Endothelial cell of umbilical vein (primary cell): ENCODE measurements at places on chromosomes 3 and 15. TPM values are rescaled to one million over a fixed set of nuclear protein-coding genes. Genes with fewer than 3 reads are reported as not detected.

DNA sequence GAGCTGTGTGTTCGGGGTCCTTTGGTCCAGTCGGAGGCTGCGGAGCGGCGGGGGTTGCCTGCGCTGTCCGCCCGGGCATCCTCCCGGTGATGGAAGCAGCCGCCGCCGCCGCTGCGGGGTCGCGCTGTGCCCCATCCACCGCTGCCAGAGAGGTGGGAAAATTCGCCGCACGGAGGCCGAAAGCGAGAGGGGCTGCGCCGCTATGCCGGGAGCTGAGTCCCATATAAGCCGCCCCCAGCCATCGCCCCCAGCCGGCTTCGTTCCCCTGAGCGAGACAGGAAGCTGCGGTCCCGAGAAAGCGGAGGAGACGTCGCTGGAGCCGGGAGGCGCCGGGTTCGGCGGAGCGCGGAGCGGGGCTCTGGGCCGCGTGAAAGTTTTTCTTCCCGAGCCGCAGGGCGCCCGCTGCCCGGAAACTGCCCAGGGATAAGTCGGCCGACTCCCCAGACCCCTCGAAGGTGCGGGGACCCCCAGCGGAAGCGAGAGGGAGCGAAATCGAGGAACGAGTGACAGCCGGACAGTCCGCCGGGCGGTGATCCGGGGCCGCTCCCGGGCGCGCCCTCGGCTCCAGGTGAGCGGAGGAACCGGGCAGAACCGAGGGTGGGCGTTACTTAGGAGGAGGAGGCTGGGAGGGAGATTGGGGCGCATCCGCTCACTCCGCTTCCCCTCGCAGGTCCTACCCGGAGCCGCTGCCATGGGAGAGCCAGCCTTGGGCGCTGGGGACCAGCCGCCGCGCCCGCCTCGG is 574 bp downstream of the CHST2 start:
- peak; percentile 19 for DNase-seq

GRCh38 chr3:160454995-160455394 is 5.4 kb upstream of the TRIM59 start:
- DNase-seq = no peak

DNA sequence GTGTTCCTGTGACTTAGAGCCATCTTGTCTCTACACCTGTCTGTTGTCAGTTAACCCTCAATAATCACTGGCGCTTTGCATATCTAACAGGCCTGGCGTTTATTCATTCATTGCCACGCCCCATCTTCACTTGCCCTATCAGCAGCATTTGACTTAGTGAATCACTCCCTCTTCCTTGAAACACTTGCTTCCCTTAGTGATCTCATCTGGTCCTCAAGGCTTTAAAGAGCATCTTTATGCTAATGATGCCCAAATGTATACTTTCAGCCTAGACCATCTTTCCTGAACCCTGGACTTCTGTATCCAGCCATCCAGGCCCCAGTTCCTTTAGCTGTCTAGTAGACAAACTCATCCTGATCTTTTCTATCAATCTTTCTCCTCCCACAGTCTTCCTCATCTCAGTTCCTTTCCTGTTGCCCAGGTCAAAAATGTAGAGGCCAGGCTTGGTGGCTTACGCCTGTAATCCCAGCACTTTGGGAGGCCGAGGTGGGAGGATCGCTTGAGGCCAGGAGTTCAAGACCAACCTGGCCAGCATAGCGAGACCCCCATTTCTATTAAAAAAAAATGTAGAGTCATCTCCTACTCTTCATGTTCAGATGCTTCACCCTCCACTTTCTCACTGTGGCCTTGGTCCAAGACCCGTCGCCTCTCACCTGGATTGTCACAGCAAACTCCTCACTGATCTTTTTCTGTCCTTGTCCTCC is 1.4 kb upstream of the IGDCC4 start:
- DNase-seq = no peak

The SNX22 gene
- polyA plus RNA-seq = 0.14 and 0.18 TPM in 2 replicates

The CHDH gene
- 0.02 and 0.06 TPM in 2 replicates for polyA plus RNA-seq
